ENCODE measurements at places on chromosomes 1 and 21.

GRCh38 chr21:42400525-42400924 lies 3.2 kb upstream of the UBASH3A start:
- peak; percentile 65 for DNase-seq
- H3K4me1 ChIP-seq, result no peaks in the 10 kb centered on the region
- H3K27ac ChIP-seq, result no peak overlapping the region
- no peaks in the 10 kb centered on the region for H3K36me3 ChIP-seq

DNA sequence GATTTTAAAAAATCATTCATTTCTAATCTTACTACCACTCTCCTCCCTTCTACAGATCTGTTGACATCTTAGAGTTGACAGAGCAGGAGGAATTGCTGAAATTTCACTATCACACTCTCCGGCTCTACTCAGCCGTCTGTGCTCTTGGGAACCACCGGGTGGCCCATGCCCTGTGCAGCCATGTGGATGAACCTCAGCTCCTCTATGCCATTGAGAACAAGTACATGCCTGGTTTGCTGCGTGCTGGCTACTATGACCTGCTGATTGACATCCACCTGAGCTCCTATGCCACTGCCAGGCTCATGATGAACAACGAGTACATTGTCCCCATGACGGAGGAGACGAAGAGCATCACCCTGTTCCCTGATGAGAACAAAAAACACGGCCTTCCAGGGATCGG lies 276.7 kb downstream of the ZP4 start:
- no peaks in the 10 kb centered on the region for H3K4me1 ChIP-seq
- H3K4me3 ChIP-seq, result no peak overlapping the region
- DNase-seq, result no peak

- no peaks in the 10 kb centered on the region for H3K36me3 ChIP-seq
These were observed 33.9 kb upstream of the PUM1 start for GRCh38 chr1:31099293-31100032.

DNA sequence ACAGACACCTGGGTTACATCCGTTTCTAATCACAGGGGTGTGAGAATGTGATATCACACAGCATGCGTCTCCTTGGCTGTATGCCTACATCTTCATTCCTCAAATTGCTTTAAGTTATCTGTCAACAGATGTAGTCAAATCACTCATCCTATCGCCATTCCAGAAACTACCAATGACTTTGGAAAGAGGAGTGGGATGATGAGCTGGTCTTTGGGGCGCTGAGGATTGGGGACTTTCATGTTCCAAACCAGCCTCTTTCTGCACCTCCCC lies 104.8 kb downstream of the NAV1 start:
- H3K27ac ChIP-seq, result no peak overlapping the region
- H3K4me3 ChIP-seq, result no peak overlapping the region
- DNase-seq, result no peak
- H3K36me3 ChIP-seq, result peaks cover 3% of the 10 kb centered on the region
- peaks cover 14% of the 10 kb centered on the region for H3K4me1 ChIP-seq

- no peaks in the 10 kb centered on the region for H3K36me3 ChIP-seq
- H3K27me3 ChIP-seq, result peaks cover 11% of the 10 kb centered on the region
- H3K4me1 ChIP-seq, result peaks cover 6% of the 10 kb centered on the region
These were observed 43.4 kb downstream of the PKP1 start for GRCh38 chr1:201326710-201327109.

GRCh38 chr21:16504281-16504680 lies 774.5 kb downstream of the USP25 start:
- H3K4me1 ChIP-seq, result no peaks in the 10 kb centered on the region
- peak; percentile 33 for DNase-seq
- no peaks in the 10 kb centered on the region for H3K36me3 ChIP-seq

- no peak overlapping the region for H3K27ac ChIP-seq
- DNase-seq, result no peak
- no peaks in the 10 kb centered on the region for H3K27me3 ChIP-seq
- no peaks in the 10 kb centered on the region for H3K4me1 ChIP-seq
- H3K36me3 ChIP-seq, result no peaks in the 10 kb centered on the region
- H3K4me3 ChIP-seq, result no peak overlapping the region
These were observed 67.4 kb downstream of the SLC16A1 start for GRCh38 chr1:112888630-112889029.

DNA sequence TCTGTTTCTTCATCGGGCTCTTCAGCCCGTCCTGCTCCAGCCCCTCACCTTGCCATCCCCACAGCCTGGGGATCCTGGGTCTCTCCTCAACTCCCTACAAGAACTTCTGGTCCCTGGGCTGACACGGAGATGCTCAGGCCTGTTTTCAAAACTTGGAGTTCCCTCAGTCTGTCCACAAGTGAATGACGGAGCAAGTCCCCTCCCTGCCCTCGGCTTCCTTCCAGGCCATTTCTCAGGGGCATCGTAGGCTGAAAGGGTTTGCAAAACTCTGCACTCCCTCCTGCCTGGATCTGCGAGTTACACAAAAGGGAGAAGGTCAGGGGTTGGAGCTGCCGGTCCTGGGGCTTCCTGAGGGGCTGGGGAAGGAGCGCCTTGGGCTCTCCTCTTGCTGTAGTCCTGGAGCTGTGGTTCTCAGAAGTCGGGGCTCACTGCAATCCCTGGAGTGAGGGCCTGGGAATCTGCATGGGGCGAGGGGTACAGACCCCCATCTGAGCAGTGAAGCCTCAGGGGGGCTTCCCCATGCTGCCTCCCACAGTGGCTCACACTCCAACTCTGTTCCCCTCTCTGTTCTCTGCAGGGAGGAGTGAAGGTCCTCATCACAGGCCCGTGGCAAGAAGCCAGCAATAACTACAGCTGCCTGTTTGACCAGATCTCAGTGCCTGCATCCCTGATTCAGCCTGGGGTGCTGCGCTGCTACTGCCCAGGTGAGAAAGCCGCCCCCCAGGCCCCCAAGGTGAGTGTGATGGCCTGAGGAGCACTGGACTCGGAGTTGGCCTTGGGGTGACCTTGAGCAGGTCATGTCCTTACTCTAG lies 100.6 kb upstream of the VAMP3 start:
- no peak overlapping the region for H3K27ac ChIP-seq
- H3K4me1 ChIP-seq, result peaks cover 16% of the 10 kb centered on the region
- peaks cover 6% of the 10 kb centered on the region for H3K27me3 ChIP-seq

DNA sequence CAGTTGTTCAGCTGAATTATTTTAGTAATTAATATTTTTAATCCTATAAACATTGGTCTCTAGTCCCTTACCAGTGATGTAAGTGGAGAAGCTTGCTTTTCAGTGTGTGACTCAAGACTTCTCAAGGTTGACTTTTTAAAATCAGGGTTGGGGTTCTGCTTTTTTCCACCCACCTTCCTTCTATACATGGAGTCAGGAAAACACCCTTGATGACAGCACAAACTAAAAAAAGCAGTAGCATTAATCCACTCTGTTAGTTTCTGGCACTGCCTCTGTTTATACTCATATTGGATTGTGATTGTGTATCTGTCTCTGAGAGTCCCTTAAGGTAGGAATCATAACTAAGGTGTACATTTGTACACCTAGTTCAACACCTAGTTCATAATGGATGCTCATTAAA lies 8.3 kb upstream of the PLEKHO1 start:
- no peaks in the 10 kb centered on the region for H3K4me1 ChIP-seq
- no peaks in the 10 kb centered on the region for H3K27me3 ChIP-seq
- H3K27ac ChIP-seq, result no peak overlapping the region
- H3K4me3 ChIP-seq, result no peak overlapping the region

- DNase-seq, result no peak
- no peaks in the 10 kb centered on the region for H3K36me3 ChIP-seq
- H3K27me3 ChIP-seq, result no peaks in the 10 kb centered on the region
- H3K4me3 ChIP-seq, result peak overlapping the region; percentile 96
These were observed 973 bp downstream of the C1orf74 start for GRCh38 chr1:209783386-209783785.

- no peaks in the 10 kb centered on the region for H3K27me3 ChIP-seq
- H3K27ac ChIP-seq, result no peak overlapping the region
- no peak for DNase-seq
- peaks cover 25% of the 10 kb centered on the region for H3K4me1 ChIP-seq
- H3K36me3 ChIP-seq, result no peaks in the 10 kb centered on the region
These were observed 132.6 kb downstream of the DHRS3 start for GRCh38 chr1:12485231-12486058.

DNA sequence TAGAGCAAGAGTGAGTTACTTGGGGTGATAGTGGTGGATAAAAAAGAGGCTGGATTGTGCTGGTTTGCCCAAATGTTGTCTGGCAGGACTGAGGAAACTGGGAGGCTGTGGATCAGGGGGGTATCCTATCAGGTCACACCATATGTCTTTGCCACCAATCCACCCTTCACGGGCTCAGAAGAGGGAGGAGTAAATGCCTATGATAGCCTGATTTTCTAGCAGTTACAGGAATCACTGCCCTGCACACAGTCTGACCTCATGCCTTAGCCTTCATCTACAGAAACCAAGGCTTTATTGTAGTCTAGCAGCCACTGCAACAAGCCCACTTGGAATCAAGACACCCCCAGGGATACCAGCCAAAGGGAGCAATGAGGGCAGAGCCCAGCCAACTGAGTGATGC lies 51.8 kb downstream of the ATP1A1 start:
- no peaks in the 10 kb centered on the region for H3K4me1 ChIP-seq
- no peak overlapping the region for H3K27ac ChIP-seq
- no peak for DNase-seq

GRCh38 chr1:172650474-172651193 lies 8.3 kb upstream of the FASLG start:
- H3K27me3 ChIP-seq, result no peaks in the 10 kb centered on the region
- no peaks in the 10 kb centered on the region for H3K36me3 ChIP-seq
- H3K4me3 ChIP-seq, result no peak overlapping the region

DNA sequence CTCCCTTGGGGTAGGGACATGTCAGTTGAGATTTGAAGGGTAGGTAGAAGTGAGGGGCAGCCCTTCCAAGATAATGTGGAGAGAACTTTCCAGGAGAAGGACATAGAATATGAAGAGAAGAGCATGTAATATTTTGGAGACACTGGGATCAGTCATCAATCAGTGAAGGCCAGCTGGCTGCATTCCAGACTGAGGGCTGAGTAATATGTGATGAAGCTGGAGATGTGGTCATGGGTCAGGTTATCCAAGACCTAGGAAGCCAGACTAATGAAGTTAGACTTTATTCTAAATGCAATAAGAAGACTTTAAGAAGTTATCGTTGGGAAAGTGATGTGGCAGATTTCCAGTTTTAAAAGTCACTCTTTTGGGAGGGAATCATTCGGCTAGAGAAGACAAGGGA lies 262.0 kb downstream of the HMCN1 start:
- peaks cover 4% of the 10 kb centered on the region for H3K4me1 ChIP-seq
- H3K36me3 ChIP-seq, result no peaks in the 10 kb centered on the region
- peak; percentile 76 for DNase-seq
- H3K27me3 ChIP-seq, result no peaks in the 10 kb centered on the region

DNA sequence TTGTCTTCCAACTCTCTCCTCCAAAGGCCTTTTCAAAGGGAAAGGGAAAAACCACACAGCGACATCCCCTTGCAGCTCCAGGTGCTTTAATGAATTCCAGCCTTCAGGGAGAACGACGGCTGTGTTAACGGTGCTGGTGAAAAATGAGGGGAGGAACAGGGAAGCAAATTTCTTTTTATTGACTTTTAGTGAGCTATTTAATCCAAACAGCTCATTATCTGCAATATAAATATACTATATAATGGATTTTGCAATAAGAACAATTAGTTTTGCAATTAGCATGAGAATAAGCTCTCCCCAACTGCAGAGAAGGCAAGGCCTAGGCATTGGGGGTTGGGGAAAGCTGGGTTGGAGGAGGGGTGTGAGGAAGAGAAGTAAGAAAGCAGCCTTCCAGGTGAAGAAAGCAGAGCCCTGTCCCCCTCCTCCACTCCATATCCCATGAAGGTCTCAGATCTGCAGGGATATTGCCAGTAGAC lies 159.0 kb upstream of the ZC3H12A start:
- no peak for DNase-seq
- H3K36me3 ChIP-seq, result no peaks in the 10 kb centered on the region
- H3K4me1 ChIP-seq, result no peaks in the 10 kb centered on the region
- H3K27me3 ChIP-seq, result peaks cover 14% of the 10 kb centered on the region
- no peak overlapping the region for H3K27ac ChIP-seq

DNA sequence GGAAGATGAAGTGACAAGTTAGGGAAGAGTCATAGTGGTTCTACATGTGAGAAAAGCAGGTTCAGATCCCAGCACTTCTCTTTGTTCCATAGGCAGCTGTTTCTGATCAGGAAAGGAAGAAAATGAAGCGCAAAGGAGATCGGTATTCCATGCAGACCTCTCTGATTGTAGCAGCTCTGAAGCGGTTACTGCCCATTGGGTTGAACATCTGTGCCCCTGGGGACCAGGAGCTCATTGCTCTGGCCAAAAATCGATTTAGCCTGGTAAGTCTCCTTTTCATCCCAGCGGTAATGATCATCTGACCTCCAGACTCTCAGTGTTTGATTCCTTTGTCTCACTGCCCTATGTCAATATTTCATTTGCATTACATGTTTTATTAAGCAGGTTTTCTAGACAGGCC lies 173.6 kb downstream of the ZP4 start:
- no peak overlapping the region for H3K27ac ChIP-seq
- no peaks in the 10 kb centered on the region for H3K4me1 ChIP-seq
- H3K27me3 ChIP-seq, result no peaks in the 10 kb centered on the region
- DNase-seq, result no peak
- H3K4me3 ChIP-seq, result no peak overlapping the region

GRCh38 chr1:161260376-161261260 lies 2.1 kb downstream of the PCP4L1 start:
- H3K4me1 ChIP-seq, result peaks cover 6% of the 10 kb centered on the region
- no peak for DNase-seq
- H3K27ac ChIP-seq, result no peak overlapping the region
- H3K36me3 ChIP-seq, result no peaks in the 10 kb centered on the region
- peaks cover 40% of the 10 kb centered on the region for H3K27me3 ChIP-seq
- no peak overlapping the region for H3K4me3 ChIP-seq

GRCh38 chr1:169906938-169907337 lies 13.2 kb upstream of the SCYL3 start:
- no peaks in the 10 kb centered on the region for H3K27me3 ChIP-seq
- H3K27ac ChIP-seq, result no peak overlapping the region
- no peak overlapping the region for H3K4me3 ChIP-seq
- H3K4me1 ChIP-seq, result no peaks in the 10 kb centered on the region

GRCh38 chr1:223179280-223179679 lies 36.2 kb upstream of the TLR5 start:
- no peak for DNase-seq
- no peaks in the 10 kb centered on the region for H3K4me1 ChIP-seq
- no peaks in the 10 kb centered on the region for H3K36me3 ChIP-seq
- no peak overlapping the region for H3K4me3 ChIP-seq
- peaks cover 2% of the 10 kb centered on the region for H3K27me3 ChIP-seq

DNA sequence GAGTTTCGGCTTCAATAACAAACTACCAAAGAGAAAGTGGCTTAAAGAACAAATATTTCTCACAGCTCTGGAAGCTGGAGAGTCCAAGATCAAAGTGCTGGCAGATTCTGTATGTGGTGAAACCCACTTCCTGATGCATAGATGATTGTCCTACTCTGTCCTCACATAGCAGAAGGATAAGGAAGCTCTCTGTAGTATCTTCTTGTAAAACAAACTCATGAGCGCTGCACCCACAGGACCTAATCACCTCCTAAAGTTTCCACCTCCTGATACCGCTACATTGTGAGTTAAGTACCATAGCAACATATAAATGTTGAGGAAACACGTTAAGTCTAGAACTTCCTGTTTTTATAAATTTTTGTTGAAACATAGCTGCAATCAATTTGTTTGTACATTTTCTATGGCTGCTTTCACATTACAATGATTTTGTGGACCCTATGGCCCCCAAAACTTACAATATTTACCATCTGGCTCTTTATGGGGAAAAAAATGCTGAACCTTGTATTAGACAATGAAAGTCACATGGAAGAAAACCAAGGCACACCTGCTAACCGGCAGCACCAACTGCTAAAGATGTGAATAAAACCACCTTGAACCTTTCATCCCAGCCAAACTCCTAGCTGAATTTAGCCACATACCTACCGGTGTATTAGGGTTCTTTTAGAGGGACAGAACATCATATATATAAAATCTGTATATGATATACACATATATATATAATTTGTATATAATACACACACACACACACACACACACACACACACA lies 1423.4 kb downstream of the NCAM2 start:
- H3K27ac ChIP-seq, result no peak overlapping the region
- H3K27me3 ChIP-seq, result no peaks in the 10 kb centered on the region
- no peaks in the 10 kb centered on the region for H3K36me3 ChIP-seq
- no peak for DNase-seq
- no peaks in the 10 kb centered on the region for H3K4me1 ChIP-seq

All from astrocyte (in vitro differentiated cells and primary cell).